KG1 (cell line): ENCODE measurements at places on chromosomes 3 and 15.

DNA sequence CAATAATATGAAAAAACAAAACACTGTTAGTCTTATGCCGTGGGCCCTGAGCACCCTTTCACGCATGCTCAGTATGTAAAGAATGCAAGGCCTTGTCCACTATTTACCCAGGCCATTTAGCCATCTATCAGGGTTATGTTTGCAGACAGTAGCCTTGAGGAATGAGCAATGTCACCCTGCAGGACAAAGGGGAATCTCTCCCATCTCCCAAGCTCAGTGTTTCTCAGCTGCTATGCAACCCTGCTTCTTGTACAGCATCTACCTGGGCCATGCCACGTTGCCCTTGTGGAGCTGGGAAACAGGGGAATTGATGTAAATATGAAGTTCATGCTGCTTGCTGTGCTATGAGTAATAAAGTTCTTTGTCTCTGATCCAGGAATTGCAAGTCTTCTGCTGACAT is 51.5 kb upstream of the SLCO2A1 start:
- no peak for DNase-seq

GRCh38 chr3:60886518-60886917 is 364.7 kb downstream of the FHIT start:
- DNase-seq: no peak

GRCh38 chr3:47424434-47425382 is 43.9 kb downstream of the PTPN23 start:
- DNase-seq: no peak

- no peak for DNase-seq
Observed at GRCh38 chr3:69932501-69932900, 67.0 kb upstream of the SAMMSON start.

DNA sequence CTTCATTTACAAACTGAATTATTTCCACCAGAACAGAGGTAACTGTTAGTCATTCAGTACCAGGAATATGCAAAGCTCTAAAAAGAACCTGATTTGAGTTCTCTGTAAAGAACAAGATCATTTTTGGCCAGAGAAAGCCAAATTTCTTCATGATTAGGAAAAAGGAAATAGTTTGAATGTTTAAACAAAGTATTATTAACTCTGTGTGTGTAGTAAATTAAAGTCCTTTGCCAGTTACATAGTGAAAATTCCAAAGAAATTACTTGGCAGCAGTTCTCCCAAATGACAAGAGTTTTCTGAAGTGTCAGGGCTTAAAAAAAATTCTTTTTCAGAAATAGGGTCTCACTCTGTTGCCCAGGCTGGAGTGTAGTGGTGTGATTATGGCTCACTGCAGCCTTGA is 24.5 kb downstream of the QTRT2 start:
- DNase-seq: no peak

GRCh38 chr3:141020143-141020830 is 30.9 kb upstream of the SPSB4 start:
- DNase-seq: no peak

GRCh38 chr15:27820722-27821121 is 278.4 kb downstream of the OCA2 start:
- DNase-seq: no peak

- no peak for DNase-seq
Observed at GRCh38 chr3:181855825-181856224, 144.1 kb downstream of the SOX2 start.

- no peak for DNase-seq
Observed at GRCh38 chr15:51735228-51736010, 2.0 kb downstream of the LYSMD2 start.

GRCh38 chr3:56851966-56852884 is 50.5 kb upstream of the ARHGEF3 start:
- DNase-seq: no peak

DNA sequence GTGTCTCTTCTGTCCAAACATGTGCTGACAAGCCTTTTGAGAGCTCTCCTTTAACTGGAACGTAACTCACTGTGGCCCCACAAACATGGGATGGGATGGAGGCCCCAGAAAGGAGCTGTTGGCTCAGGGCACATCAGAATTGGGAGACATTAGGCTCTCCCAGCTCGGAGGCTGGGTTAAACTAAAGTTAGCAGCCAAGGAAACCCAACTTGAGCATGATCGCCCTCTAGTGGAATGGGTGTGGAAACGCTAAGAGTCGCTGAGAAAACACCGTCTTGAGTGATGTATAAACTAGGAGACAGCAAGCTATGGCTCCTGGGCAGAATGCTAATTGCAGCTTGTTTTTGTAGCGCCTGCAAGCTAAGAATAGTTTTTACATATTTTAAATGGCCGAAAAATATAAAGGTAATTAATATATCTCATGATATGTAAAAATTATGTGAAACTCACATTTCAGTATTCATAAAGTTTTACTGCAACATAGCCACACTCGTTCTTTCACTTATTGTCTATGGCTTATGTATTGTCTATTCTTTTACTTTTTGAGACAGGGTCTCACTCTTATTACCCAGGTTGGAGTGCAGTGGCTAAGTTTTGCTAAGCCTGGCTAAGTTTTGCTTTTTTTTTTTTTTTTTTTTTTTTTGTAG is 138.8 kb upstream of the HACD2 start:
- DNase-seq: peak; percentile 80

- no peak for DNase-seq
Observed at GRCh38 chr15:55649058-55649423, 60.9 kb upstream of the PYGO1 start.

DNA sequence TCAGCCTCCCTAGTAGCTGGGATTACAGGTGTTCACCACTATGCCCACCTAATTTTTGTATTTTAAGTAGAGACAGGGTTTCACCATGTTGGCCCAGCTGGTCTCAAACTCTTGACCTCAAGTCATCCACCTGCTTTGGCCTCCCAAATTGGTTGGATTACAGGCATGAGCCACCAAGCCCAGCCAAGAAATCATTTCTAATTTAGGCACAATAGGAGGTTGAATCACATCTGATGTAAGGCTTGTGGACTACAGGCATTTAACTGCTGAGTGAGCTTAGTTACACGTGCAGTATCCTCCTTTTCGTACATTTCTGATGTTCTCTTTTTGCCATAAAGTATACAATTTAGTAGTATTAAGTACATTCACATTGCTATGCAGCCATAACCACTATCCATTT is 31.1 kb upstream of the SETD2 start:
- DNase-seq: no peak

- no peak for DNase-seq
Observed at GRCh38 chr3:187967993-187968392, 186.0 kb upstream of the LPP start.

DNA sequence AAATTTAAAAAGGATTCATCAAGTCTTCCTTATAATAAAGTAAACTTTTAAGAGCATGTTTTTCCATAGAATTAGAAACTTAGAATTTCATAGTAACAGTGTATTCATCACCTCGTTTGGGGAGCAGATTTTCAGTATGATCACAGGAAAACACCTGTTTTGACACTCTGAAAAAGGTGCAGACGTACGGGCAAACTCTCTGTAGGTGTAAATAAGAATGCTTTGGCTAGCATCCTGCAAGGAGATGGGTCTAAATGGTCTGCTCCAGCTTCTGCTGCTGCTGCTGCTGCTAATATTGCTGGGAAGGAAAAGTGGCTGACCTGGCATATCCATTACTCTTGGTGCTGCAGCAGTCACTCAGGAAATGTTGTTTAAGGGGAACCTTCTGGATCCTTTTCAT is 66.0 kb downstream of the MBNL1 start:
- DNase-seq: no peak
